ENCODE measurements at places on chromosomes 13 and 19.

GRCh38 chr13:58882516-58882915 is 1251.0 kb downstream of the PCDH17 start:
- DNase-seq: no peak

DNA sequence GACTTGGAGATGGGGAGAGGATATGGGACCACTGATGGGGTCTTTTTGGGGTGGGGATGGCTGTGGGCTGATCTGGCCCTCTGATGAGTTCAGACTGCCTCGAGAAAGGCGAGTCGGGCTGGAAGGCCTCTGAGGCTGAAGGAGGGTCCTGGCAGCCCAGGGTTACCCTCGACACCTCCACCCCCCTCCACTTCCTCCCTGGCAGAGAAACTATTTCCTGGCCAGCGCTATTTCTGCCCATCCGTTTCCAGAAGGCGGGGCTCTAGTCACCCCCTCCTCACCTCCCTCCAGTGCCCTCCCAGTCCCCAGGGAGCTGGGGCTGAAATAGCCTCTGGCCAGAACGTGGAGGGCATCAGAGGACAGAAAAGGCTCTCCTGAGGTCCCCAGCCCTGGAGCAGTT is 9.7 kb downstream of the EXOC3L2 start:
- no peak for DNase-seq

- DNase-seq: no peak
These were observed 25.7 kb downstream of the CAB39L start for GRCh38 chr13:49418206-49418605.

- DNase-seq: no peak
These were observed 808.9 kb downstream of the DIAPH3 start for GRCh38 chr13:59354665-59355369.

GRCh38 chr19:2659856-2660432 is 42.5 kb downstream of the GNG7 start:
- no peak for DNase-seq

- no peak for DNase-seq
These were observed 210.4 kb upstream of the SOX1 start for GRCh38 chr13:111856571-111856970.

Data from activated CD4-positive, alpha-beta T cell treated with anti-CD3 and anti-CD28 coated beads, Interleukin-2, Interleukin-6, amounts not matched to agents 100 ng/mL and 50 ng/mL, durations not matched to agents 16 hours and 8 hours (primary cell).